ENCODE measurements at places on chromosomes 4 and X.

GRCh38 chrX:96770315-96770714 is 85.7 kb downstream of the DIAPH2 start:
- no peaks in the 10 kb centered on the region for H3K4me1 ChIP-seq
- H3K27me3 ChIP-seq = no peaks in the 10 kb centered on the region
- no peaks in the 10 kb centered on the region for H3K36me3 ChIP-seq
- DNase-seq = no peak

DNA sequence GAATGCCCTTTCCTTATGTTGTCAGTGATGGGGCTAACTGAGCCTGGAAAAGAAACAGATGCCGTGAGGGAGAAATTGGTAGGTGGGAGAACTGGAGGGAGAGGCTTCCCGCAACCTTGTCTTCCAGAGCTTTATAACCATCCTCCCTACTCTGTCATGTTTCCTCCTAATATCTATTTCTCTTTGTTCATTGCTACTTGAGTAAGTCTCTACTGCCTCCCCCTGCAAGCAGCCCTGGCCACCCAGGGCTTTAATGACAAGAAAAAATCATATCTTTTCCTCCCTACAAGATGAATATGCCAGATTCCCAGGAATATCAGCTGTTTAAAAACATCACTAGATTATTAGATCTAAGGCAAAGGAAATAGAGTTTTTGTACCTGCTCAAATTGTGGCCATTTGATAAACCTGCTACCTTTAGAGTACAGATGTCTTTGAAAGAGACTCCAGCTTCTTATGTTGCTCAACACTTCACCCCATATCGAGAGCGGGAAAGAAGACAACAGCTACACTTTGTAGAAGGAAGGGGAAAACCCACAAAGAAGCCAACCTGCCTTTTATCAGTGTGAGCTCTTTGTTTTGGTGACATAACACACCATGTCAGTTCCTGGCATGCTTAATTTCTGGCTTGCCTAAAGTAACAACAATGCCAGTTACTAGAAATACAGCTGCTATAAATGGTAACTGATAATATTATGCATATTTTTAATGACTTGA is 186.6 kb upstream of the LEF1 start:
- H3K36me3 ChIP-seq = no peaks in the 10 kb centered on the region
- H3K4me3 ChIP-seq = no peak overlapping the region
- H3K4me1 ChIP-seq = peaks cover 8% of the 10 kb centered on the region
- H3K27ac ChIP-seq = no peak overlapping the region
- no peak for DNase-seq
- H3K27me3 ChIP-seq = peaks cover 23% of the 10 kb centered on the region

DNA sequence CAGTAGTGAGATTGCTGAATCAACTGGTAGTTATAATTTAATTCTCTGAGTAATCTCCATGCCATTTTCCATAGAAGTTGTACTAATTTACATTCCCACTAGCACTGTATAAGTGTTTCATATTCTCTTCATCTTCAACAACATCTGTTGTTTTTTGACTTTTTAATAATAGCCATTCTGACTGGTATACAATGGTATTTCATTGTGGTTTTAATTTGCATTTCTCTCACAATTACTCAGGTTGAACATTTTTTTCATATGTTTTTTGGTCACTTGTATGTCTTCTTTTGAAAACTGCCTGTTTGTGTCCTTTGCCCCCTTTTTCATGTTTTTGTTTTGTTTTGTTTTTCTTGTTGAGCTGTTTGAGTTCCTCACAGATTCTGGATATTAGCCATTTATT is 880.2 kb downstream of the RAPGEF2 start:
- H3K27ac ChIP-seq = no peak overlapping the region
- H3K36me3 ChIP-seq = no peaks in the 10 kb centered on the region
- no peaks in the 10 kb centered on the region for H3K4me1 ChIP-seq
- H3K4me3 ChIP-seq = no peak overlapping the region
- DNase-seq = no peak
- H3K27me3 ChIP-seq = no peaks in the 10 kb centered on the region

DNA sequence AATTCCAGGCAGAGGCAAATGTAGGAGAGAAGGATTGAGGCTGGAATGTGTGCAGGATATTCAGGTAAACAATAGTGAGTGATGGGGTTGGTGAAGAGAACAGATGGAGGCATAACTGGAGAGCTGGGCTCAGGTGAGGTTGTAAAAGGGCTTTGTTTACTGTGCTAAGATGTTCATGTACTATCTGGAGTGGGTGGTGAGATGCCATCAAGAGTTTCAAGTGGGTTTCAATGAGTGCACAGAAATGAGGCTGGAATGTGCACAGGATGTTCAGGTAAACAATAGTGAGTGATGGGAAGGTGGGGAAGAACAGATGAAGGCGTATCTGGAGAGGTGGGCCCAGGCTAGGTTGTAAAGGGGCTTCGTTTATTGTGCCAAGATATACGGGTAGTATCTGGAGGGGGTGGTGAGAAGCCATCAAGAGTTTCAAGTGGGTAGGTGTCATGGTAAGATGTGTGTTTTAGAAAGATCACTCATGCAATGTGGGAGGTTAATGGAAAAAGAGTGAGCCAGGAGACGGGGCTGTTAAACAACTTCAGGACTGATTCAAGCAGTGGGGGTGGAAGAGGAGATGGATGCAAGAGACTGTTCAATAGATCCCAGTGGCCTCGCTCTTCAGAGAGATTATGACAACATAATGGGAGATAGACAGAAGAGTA is 25.4 kb upstream of the NMU start:
- H3K27me3 ChIP-seq = peaks cover 43% of the 10 kb centered on the region

DNA sequence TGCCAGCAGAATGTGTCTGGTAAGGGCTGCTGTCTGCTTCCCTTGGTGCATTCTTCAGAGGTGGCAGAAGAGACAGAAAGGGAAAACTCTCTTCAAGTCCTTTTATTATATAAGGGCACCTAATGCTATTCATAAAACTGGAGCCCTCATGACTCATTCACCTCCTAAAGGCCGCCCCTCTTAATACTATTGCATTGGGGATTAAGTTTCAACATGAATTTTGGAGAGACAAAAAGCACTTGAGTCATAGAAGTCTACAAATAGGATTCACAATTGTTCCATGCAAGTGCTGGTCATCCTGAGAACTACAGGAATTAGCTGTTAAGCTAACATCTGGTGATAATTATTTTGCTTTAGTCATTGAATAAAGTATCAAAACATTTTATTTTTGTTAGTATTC is 349.5 kb downstream of the HS3ST1 start:
- H3K36me3 ChIP-seq = no peaks in the 10 kb centered on the region
- H3K27ac ChIP-seq = no peak overlapping the region
- H3K4me1 ChIP-seq = no peaks in the 10 kb centered on the region
- no peaks in the 10 kb centered on the region for H3K27me3 ChIP-seq
- no peak overlapping the region for H3K4me3 ChIP-seq
- DNase-seq = no peak
